ENCODE measurements at places on chromosomes 3 and 15.

GRCh38 chr3:188188911-188189310, 35.0 kb downstream of the LPP start:
- no peak for DNase-seq

DNA sequence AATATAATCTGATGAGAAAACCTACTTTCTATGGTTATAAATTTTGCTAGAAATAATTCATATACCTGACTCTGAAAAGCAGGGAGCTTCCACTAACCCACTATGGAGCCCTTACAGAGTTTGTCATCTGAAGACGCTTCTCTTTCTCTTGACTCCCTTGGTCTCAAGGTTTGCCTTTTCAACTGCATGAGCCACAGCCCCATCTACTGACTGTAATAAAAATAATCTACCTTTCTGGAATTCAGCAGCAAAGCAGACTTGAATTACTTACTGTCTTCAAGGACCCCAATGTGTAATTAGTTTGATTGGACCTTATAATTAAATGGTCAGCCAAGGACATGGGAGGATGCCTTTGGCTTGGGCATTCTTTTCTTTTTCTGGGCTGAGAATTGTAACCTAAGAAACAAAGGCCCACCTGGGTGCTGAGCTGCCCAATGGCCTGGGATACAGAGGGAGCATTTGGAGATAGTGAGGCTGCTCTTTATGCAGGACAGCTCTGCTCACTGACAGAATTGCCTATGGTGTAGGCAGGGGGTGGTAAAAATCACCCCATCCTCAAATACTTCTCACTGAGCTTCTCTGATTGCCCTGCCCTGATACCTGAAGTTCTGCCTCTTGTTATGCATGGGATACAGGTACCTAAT, 178.6 kb upstream of the TRIM42 start:
- DNase-seq: no peak

- DNase-seq: no peak
Observed at GRCh38 chr3:37308247-37308646, 133.9 kb upstream of the LRRFIP2 start.

DNA sequence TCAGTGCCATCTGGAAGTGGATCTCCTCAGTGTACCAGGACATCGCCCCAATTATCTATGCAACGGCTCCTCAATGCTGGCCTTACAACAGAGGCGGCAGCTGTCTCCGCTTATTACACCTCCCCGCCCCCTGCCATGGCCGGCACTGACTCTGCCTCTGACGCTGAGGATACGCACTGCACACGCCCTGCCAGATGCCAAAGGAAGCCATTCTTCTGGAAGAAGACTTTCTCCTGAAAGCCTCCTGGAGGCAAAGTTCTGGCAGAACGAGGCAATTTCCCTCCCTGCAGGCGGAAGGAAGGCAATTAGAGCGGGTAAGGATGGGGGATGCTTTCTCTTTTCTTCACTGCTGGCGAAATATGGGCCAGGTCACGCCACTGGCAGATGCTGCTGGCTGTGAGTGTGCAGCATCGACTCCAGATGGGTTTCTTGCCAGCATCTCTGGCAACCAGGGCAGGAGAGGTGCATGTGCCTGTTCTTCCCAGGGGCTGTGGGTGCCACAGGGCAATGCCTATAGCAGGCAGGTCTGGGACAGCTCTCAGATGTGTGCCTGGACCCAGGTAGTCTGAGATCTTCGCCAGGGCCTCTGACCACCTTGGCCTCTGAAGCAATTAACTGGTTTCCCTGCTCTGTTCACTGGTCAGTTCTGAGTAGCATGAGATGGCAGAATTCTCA, 62.2 kb upstream of the MRPS22 start:
- DNase-seq: no peak

DNA sequence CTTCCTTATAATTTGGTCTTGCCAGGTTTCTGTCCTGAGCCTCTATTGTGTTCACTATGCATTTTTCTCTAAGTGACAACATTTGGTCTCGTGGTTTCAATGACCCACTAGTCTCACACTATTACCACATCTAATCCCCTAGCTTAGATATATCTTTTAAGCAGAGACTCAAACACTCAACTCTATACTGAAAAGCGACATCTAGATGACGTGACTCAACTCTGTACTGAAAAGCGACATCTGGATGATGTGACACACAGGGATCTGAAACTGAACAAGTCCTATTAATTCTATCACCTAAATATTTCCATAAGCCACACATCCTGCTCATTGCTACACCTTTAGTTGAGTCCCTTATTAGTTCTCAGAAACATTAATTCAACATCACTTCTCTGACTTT, 141.7 kb upstream of the MBNL1 start:
- no peak for DNase-seq

- no peak for DNase-seq
Observed at GRCh38 chr3:55309336-55309735, 177.8 kb downstream of the WNT5A start.

GRCh38 chr3:113948015-113948917, 453 bp downstream of the ZDHHC23 start:
- no peak for DNase-seq

DNA sequence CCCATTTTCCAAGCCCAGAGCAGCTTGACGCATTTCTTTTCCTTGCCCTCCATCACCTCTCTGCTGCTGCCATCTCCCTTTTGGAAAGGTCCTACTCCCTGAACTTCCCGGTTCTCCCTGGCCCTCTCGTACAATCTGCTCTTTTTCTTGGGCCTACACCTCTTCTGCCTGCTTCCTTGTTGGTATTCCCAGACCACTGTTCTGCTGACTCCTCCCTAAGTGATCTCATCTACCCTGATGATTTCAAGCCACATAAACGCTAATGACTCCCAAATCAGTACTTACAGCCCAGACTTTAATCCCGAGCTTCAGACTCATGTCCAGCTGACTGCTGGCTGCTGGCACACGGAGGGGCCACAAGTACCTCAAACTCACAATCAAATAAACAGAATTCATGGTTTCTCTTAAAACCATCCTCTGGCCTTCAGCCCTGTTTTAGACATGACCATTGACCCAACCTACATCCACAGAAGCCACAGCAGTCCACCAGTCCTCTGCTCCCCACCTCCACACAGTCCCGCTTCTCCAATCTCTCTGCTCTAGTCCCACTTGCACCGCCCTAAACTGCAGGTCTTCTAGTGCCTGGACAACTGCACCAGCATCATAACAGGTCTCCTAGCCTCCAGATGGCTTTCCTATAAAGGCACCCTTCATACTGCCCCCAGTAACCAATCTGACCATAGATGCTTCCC, 57.6 kb downstream of the AAGAB start:
- DNase-seq: no peak

All from activated CD8-positive, alpha-beta memory T cell treated with anti-CD3 and anti-CD28 coated beads for 1 hour (primary cell).